ENCODE measurements at places on chromosomes 7 and 10. TPM values are rescaled to one million over a fixed set of nuclear protein-coding genes. Genes with fewer than 3 reads are reported as not detected.
A peak's percentile ranks its signal among the peaks of the same experiment; 100 is the strongest.

SPAM1 gene
- not detected for polyA plus RNA-seq

FOXP2 gene
- polyA plus RNA-seq: 8.3 TPM

SFRP5 gene
- polyA plus RNA-seq: 1.4 TPM

GIMAP6 gene
- 18.8 TPM for polyA plus RNA-seq

PLCE1 gene
- 36.9 TPM for polyA plus RNA-seq

ICA1 gene
- polyA plus RNA-seq: 8.5 TPM

HNRNPA2B1 gene
- polyA plus RNA-seq: 806 TPM

NPTX2 gene
- 9.5 TPM for polyA plus RNA-seq

- no peak for DNase-seq
Observed at GRCh38 chr10:100528123-100528886, 1.4 kb downstream of the NDUFB8 start.

DNA sequence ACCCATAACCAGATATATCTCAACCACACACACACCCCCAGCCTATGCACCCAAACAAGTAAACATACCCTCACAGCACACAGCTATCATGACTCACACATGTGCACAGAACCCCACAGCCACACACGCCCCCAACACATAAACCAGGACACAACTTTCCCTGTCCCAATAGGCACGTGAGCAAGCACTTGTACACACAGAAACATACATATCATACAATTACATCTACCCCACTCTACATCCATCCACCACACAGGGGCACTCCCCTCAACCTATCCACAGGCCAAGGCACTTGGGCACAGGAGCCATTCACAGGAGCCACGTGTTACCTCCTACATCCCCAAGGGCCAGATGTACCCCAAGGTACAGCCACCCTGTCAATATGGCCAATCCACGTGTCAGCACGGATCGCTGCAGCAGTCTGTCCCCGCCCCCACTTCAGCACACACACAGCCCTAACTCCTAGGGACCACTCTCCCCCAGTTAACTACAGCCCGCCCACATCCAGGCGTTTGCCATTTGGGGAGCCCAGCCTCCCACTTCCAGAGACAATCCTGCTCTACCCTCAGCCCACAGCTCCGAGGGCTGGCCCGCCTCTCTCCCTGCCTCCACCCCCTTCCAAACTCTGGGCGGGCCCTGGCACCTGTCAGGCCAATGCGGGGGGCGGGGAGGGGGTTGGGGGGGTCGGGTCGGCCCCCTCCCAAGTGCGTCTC is 163.5 kb downstream of the SH3PXD2A start:
- no peak for DNase-seq

DNA sequence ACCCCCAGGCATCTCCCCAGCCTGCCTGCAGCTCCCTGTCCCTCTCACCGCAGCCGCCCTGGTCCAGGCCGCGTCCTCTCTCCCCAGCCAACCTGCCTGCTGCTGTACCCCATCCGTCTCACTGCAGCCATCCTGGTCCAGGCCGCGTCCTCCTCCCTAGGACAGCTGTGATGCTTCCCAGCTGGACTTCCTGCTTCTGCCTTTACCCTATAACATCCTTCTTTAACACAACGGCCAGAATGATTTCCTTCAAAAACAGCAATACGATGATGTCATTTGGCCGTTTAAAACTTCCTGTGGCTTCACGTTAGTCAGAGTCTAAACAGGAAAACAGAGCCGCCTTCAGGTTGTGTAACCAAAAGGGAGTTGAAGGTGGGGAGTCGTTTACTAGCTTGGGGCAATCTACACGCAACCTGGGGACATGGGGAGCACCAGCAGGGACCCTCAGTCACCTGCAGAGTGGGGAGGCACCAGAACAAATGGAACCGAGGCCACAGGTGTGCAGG is 32.2 kb upstream of the ZFAND2A start:
- DNase-seq: no peak

DNA sequence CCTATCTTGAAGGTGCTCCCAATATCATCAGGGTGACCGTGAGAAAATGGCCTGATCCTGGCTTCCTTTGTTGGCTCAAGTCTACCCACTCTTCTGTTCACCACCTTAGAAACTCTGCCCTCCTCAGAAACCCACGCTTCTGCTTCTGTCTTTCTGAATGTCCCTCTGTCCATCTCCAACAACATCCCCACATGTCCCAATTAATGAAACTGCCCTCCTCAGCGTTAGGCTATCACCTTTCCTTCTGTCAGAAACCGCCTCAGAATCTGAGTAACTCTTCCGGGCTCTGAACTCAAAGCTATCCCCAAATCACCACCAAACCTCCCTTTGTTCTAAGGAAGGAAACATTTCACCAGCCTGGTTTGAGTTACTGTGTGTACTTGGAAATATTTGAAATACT is 315.8 kb upstream of the ZNF32 start:
- DNase-seq: no peak

DNA sequence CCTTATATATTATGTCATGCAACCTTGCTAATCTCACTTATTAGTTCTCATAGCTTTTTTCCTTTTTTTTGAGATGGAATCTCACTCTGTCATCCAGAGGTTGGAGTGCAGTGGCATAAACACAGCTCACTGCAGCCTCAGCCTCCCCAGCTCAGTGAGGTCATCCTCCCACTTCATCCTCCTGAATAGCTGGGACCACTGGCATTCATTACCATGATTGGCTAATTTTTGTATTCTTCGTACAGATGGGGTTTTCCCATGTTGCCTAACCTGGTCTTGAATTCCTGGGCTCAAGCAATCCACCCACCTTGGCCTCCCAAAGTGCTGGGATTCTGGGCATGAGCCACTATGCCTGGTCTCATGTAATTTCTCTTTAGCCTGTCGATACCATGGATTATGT is 89.1 kb upstream of the TRIM24 start:
- DNase-seq: no peak

- DNase-seq: no peak
Observed at GRCh38 chr7:101843293-101844271, 26.2 kb downstream of the CUX1 start.

DNA sequence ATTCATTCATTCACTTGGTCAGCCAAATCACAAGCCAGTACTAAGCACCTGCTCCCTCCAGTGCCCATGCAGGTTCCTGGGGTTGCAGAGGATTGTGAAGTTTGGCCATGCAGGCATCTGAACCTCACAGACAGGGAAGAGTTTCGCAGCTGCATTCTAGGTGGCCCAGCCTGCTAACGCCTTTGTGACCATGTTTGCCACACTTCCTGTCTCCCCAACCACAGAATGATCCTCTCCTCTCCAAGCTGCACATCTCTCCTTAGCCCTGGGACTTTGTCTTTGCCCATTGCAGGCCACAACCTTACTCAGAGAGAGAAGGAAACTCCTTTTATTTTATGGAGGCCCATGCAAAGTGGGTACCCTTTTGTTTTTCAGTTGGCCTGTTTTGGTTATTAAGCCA is 31.8 kb downstream of the EPDR1 start:
- DNase-seq: no peak

- DNase-seq: no peak
Observed at GRCh38 chr7:64653721-64654401, 12.1 kb upstream of the ZNF107 start.

DNA sequence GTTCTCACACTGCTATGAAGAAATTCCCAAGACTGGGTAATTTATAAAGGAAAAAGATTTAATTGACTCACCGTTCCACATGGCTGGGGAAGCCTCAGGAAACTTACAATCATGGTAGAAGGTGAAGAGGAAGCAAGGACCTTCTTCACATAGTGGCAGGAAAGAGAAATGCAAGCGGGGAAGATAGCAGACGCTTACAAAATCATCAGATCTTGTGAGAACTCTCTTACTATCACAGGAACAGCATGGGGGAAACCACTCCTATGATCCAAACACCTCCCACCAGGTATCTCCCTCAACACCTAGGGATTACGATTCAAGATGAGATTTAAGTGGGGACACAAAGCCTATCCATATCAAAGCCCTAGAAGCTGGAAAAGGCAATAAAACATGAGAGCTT is 130.8 kb downstream of the MDFIC start:
- no peak for DNase-seq

GRCh38 chr10:114188900-114189299 is 9.7 kb downstream of the TDRD1 start:
- no peak for DNase-seq

- DNase-seq: no peak
Observed at GRCh38 chr7:51589111-51589510, 272.5 kb upstream of the COBL start.

DNA sequence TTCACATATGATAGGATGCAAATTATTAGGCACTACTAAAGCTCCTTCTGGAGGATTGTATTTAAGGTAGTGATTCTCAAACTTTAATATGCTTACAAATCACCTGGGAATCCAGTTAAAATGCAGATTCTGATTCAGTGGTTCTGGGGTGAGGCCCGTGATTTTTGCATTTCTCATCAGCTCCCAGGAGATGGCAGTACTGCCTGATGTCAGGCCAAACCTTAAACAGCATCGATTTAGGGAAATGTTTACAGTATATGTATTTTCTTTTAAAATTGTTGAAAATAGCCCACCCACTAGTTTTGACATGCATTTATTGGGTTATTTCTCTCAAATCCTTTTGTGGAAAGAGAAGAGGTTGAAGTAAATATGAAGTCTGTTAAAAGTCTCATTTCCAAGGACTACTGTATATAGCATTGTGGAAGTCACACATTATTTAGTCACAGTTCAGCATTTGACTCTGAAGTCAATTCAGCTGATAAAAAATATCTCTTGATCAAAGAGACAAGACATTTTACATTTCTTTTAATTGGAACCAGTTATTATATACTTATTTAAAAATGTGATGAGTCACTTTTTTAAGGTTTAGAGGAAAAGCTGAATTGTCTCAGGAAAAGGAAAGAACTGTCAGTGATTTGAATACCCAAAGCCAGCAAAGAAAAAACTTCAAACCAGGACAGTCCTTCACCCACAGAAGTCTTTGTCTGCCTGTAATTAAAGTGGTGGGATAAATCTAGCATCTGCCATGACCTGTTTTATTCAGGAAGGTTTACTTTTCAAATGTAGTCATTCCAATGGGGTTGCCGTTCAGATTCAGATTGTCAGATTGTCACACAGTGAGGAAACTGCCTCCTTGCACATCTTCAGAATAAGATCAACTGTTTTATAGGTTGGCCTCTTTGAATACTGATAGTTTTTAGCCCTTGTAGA is 21.1 kb upstream of the HBP1 start:
- peak; percentile 36 for DNase-seq

GRCh38 chr10:21169271-21169670 is 272.2 kb upstream of the NEBL start:
- DNase-seq: no peak

GRCh38 chr10:14126697-14127440 is 203.9 kb downstream of the FRMD4A start:
- no peak for DNase-seq

DNA sequence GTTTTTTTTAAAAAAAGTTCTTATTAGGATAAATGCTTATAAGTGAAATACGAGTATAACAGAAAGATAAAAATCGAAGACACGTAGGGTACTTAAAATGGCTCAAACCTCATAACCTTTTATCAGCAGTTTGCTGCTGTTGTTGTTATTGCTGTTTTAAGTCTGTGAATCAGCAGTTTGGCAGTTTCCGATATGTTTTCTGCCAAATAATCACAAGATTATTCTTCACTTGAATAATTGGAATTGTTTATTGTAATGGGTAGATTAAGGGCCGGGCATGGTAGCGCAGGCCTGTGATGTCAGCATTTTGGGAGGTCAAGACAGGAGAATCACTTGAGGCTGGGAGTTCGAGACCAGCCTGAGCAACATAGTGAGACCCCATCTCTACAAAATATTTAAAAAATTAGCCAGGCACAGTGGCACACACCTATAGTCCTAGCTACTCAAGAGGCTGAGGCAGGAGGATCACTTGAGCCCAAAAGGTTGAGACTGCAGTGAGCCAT is 177.6 kb downstream of the VTI1A start:
- DNase-seq: no peak

- no peak for DNase-seq
Observed at GRCh38 chr7:99767662-99768061, 16.3 kb downstream of the CYP3A4 start.

DNA sequence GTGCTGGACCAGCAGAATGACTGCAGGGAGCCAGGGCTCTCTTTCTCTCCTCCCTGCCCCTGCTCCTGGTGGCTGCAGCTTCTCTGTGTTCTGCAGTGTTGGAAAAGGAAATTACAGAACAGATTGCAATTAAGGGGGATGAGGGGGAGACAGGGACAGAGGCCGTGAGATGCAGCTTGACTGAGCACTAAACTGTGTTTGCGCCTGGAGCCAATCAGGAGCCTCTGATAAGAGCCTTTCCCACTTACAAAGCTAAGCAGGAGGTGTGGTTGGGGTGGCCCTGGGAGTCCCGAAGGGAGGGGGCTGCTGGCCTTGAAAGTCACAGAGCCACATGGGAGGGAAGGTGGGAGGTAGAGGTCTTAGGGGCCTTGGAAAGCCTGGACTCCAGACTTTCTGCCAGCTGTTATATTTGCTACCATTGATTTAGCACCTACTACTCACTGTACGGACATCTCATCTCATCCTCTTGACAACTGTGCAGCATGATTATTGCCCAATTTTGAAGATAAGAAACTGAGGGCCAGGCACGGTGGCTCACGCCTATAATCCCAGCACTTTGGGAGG is 26.7 kb downstream of the TRIM8 start:
- DNase-seq: no peak

- DNase-seq: no peak
Observed at GRCh38 chr10:6738112-6738768, 158.2 kb upstream of the PRKCQ start.

GRCh38 chr10:65306201-65306600 is 1619.6 kb upstream of the LRRTM3 start:
- DNase-seq: no peak

- peak; percentile 70 for DNase-seq
Observed at GRCh38 chr7:47568547-47568946, 13.4 kb downstream of the TNS3 start.

- no peak for DNase-seq
Observed at GRCh38 chr10:115084277-115084850, 8.8 kb upstream of the ATRNL1 start.

GRCh38 chr7:127632276-127632910 is 14.5 kb upstream of the PAX4 start:
- peak; percentile 76 for DNase-seq

- DNase-seq: no peak
Observed at GRCh38 chr10:95319239-95319638, 28.4 kb upstream of the PDLIM1 start.

DNA sequence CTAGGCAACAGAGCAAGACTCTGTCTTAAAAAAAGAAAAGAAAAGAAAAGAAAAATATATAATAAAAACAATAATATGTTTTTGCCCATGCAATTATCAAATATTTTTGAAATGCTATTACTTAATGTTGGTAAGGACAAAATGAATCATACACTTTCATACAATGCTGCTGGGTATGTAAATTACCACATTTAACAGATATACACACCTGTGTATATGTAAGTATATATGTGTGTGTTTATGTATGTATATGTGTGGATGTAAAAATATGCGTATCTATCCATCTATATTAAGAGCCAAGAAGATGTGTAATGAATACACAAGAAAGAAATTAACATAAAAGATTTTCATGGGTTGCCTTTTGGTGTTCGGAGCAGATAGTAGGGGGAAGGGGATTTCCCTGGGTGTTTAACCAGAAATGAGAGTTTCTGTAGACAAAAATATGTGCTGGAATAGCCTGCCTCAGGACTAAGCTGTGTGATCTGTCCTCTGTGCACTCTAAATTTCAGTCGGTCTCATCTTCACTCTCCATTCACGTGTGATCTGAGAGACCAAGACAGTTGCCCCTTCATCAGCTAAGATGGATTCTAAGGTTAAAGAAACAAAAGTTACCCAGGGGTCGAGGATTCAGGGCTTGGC is 61.2 kb downstream of the PRKCQ start:
- DNase-seq: no peak

Measured in muscle of back (tissue), 13 donors.